ENCODE measurements at places on chromosomes 5 and 9.

GRCh38 chr9:6109986-6110385 is 94.6 kb upstream of the RANBP6 start:
- DNase-seq, result no peak

- DNase-seq, result no peak
These were observed 123.4 kb downstream of the ARL15 start for GRCh38 chr5:54186912-54187445.

GRCh38 chr9:126472948-126473298 is 140.8 kb upstream of the LMX1B start:
- no peak for DNase-seq

- DNase-seq, result no peak
These were observed 25.9 kb downstream of the CSNK1G3 start for GRCh38 chr5:123537845-123538244.

GRCh38 chr9:19026375-19026774 is 6.6 kb downstream of the SAXO1 start:
- no peak for DNase-seq

DNA sequence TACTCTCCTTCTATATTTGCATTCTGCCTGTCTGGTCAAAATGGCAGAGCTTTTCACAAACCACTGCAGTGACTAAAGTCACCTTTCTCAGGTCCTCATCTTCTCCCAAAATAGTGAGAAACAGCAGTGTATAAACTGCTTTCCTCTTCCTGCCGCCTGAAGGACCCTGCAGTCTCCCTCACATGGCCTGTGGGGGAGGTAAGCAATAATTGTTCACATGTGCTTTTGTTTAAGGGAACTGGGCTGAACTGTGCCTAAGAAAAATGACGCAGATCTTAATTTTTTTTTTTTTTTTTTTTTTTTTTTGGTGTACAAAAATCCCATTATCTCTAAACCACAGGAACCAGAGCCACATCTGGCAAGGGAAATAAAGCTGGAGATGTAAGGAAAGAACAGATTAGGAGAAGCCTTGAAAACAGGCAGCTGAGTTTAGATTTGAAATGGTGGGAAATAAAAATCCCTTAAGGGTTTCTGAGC is 131.7 kb upstream of the VLDLR start:
- DNase-seq, result no peak

DNA sequence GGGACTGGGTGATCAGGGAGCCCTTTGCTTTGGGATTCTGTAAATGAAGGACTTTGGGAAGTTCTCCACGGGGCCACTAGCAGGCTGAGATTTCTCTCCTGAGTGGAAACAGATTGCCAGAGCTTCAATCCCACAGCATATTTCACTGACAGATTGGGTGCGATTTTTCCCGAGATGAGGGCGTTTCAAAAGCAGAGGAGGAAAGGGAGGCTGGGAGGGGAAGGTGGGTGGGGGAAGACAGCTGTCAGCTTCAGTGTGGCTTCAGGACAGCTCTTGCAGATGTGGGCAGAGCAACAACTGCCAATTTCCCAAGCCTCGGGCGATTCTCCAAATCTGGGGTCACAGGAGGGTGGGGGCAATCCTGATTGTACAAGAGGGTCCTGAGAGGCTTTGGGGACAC is 258.5 kb upstream of the ADRA1B start:
- DNase-seq, result no peak

- DNase-seq, result no peak
These were observed 418.5 kb upstream of the RORB start for GRCh38 chr9:74078647-74079046.

DNA sequence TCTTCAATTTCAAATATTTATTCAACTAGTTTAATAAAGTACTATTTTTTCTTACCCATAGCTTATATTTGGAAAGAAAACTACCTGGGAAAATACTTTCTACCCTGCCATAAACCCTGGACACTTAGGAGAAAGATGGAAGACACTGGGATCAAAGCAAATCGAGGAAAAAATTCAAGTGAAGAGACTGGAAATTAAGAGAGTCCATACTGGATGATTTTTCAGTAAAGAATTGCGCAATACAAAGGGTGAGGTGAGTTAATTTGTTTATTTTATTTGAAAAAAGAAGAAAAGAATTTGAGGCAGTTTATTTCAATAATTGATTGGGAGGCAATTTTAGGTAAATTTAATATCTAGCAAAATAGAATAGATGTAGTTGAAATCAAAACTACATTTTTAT is 331.8 kb upstream of the ITGA1 start:
- no peak for DNase-seq

DNA sequence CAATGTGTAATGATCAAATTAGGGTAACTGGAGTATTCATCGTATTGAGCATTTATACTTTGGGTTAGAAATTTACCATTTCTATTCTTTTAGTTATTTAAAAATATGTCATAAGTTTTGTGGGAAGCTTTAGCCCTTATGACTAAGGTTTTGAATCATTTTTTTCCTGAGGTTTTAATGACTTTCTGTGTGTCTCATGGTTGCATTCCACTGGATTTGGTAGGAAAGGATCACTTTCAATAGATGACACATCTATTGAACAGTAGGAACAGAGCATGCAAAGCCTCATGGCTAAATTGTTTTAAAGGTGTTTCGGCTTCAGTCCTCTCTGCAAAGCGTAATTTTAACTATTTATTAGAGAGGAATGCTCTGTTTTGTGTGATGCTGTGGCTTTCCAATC is 512.4 kb upstream of the CHD1 start:
- no peak for DNase-seq

DNA sequence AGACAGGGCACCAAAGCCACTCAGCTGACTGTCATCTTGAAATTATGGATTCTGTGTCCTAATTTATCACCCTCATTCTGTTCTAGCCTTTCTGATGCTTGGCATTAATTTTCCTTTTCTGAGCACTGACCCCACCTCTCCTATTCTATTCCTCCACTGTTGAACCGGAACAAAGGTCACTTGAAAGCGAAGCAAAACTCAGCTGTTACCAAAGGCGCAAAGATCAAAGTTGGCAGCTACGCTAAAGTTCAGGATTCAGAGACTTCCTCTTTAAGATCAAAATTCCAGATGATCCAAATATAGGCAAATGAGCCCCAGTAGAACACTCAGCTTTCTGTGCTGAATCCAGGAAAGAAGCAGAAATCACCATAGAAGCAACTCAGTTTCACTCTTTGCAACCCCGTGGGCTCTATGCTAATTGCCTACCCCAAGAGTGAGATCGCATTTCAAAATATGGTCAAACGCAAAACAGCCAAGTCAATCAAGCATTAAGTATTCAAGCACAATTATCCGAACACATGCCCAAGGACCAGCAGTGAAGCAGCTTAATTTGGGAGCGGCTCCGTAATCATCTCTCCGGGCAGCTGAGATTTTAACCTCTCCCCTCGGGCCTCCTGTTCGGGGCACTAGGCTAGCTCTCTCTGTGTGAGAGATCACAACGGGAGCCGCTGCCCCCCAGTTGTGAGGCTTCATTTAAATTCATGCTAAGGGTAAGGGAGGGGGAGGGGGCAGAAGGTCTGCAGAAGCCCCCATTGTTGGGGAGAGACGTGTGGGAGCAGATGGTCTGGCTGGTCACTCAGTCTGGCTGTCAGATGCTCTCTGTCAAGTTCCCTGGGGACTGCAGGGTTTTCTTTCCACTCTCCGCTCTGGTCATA is 288.6 kb downstream of the ELAVL2 start:
- no peak for DNase-seq

DNA sequence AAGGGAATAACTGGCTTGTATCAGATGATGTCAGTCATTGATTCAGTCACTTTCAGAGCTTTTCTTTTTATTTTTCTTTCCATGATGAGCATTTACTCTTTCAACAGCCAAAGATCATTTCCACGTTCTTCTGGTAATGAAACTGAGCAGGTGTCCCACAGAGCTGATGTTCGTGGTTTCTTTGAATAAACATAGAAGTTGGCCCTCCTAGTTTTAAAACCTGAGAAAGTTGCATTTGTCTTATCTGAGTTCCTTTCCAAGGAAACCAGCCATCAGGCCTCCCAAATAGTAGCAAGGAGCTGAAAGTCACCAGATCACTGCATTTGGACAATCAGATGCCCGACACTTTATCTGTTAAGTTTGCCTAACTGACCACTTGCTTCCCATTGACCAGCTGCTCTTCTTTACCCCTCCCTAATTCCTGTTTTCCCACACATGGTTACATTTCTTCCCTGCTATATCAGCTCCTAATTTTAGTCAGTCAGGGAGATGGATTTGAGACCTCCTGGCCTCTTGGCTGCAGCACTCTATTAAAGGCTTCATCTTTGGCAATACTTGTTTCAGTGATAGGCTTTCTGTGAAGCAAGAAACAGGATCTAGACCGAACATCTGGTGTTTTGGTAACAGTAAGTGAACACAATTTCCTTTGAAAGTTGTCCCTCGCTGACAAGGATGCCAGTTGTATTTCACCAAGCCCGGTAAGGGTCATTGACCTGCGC is 420.8 kb downstream of the CHSY3 start:
- DNase-seq, result no peak

GRCh38 chr5:30667293-30667692 is 526.2 kb upstream of the CDH6 start:
- DNase-seq, result no peak
